ENCODE measurements at places on chromosomes 6 and 20.

- no peak for DNase-seq
Observed at GRCh38 chr20:60573003-60573680, 614.9 kb downstream of the CDH26 start.

DNA sequence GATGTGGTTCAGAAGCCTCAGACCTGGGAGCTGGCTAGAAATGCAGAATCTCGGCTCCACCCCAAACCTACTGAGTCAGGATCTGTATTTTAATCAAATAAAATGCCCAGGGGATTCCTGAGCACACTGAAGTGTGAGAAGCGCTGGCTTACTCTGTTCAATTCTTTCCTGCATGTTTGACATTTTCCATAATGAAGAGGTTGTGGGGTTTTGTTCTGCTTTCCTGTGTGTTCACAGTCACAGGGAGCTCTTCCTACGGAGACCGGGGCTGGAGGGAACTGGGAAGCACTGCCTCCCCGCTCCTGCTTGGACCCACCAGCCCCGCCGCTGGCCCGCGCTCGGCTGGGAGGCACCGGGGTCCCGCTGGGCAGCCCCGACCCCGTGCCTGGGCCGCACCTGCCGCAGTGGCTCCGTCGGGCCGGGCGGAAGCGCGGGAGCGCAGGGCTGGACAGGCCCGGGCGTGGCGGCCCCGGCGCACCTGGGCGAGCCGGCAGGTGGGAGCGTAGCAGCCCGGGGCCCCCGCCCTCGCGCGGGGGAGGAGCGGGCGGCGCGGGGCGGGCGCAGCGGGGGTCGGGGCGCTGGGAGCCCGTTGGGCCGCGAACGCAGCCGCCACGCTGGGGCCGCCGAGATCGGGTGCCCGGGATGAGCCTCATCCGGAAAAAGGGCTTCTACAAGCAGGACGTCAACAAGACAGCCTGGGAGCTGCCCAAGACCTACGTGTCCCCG, at the start of gene MAPK13:
Gene MAPK13, plus strand, starts transcription at position 573 of the 726 bp plus-strand sequence. Its CDS starts 70 bp downstream, at position 643.
- peak; percentile 47 for DNase-seq

- DNase-seq = no peak
Observed at GRCh38 chr6:154318721-154319120, 37.9 kb downstream of the IPCEF1 start.

DNA sequence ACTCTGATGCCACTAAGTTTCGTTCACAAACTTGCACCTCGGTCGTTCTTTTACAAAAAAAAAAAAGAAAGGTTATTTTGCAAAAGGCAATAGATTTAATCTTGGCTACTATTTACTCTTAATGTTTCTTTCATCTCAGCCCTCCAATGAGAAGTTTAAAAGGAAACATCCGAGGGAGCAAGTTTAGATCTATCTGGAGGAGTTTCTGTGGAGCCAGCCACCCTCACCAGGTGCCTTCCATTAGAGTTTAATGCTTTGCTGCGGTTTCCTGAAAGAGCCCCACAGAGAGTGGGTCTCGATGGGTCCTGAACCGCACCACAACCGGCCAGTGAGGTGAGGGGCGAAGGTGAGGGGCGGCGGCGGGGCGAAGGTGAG, 632 bp downstream of the PRKN start:
- DNase-seq = no peak

All from adrenal gland (tissue), 19 donors.